Stomach (tissue), 19 donors: ENCODE measurements at places on chromosomes 12 and 14. TPM values are rescaled to one million over a fixed set of nuclear protein-coding genes. Genes with fewer than 3 reads are reported as not detected.

GRCh38 chr12:56216461-56216860 is 5.3 kb downstream of the RNF41 start:
- no peak overlapping the region for H3K27ac ChIP-seq
- peaks cover 56% of the 10 kb centered on the region for H3K36me3 ChIP-seq
- DNase-seq, result no peak
- peaks cover 42% of the 10 kb centered on the region for H3K4me1 ChIP-seq
- no peaks in the 10 kb centered on the region for H3K27me3 ChIP-seq

- no peak overlapping the region for H3K27ac ChIP-seq
- DNase-seq, result no peak
Measured at GRCh38 chr14:37490607-37491006, 104.4 kb downstream of the FOXA1 start.

DNA sequence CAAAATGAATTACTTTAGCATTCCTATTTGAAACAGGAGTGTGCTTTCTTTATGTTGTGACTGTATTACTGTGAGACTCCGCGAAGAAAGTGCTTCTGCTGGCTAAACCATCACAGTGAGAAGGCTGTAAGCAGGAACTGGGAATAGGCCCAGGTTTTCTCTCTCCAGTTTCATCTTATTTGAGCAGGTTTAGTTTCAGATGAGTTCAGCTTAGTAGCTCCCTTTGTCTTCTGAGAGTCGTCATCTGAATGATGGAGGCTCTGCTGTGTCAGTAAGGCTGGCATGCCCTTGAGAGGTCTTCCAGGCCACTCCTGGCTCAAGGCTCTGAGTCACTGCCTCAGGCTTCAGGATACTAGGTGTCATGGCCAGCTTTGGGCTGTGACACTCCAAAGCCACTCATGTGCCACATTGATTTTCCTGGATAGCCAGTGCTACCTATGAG is 205.6 kb upstream of the RGS6 start:
- no peaks in the 10 kb centered on the region for H3K27me3 ChIP-seq

The PIWIL1 gene
- not detected for polyA plus RNA-seq

The SLCO1B3 gene
- not detected for polyA plus RNA-seq

The RAD9B gene
- polyA plus RNA-seq, result 0.31 TPM
